ENCODE measurements at places on chromosomes 7 and 10. TPM values are rescaled to one million over a fixed set of nuclear protein-coding genes. Genes with fewer than 3 reads are reported as not detected.

The PCDH15 gene
- total RNA-seq: 6.1 TPM

The TAS2R41 gene
- not detected for total RNA-seq

The PDE6C gene
- not detected for total RNA-seq

The CDHR1 gene
- 4.2 TPM for total RNA-seq

The GPR15LG gene
- total RNA-seq: not detected

The C7orf25 gene
- total RNA-seq: 4.4 TPM

The MMP21 gene
- 0.25 TPM for total RNA-seq

The ARPC1B gene
- total RNA-seq: 6.9 TPM

The PDK4 gene
- total RNA-seq: 6.4 TPM

The AKR1D1 gene
- not detected for total RNA-seq

The MUC3A gene
- 0.98 TPM for total RNA-seq

The TMEM236 gene
- total RNA-seq: under 0.01 TPM

The ZNRF2 gene
- 46.7 TPM for total RNA-seq

The TLX1 gene
- not detected for total RNA-seq

The KCP gene
- total RNA-seq: 0.25 TPM

The LEP gene
- not detected for total RNA-seq

The RASA4B gene
- total RNA-seq: 7.1 TPM

The NRCAM gene
- 175 TPM for total RNA-seq

The HPSE2 gene
- 0.25 TPM for total RNA-seq

The TSPAN15 gene
- total RNA-seq: 3.7 TPM

The SFR1 gene
- total RNA-seq: 7.6 TPM

The ZNF804B gene
- total RNA-seq: 4.7 TPM

The GCK gene
- 3.9 TPM for total RNA-seq

The TCAF2 gene
- 0.49 TPM for total RNA-seq

The OSBPL3 gene
- total RNA-seq: 3.9 TPM

The TMEM60 gene
- total RNA-seq: 8.9 TPM

The WNT8B gene
- not detected for total RNA-seq

The SLK gene
- 50.6 TPM for total RNA-seq

The CPA4 gene
- not detected for total RNA-seq

The PLEKHA8 gene
- total RNA-seq: 24.3 TPM

The CTBP2 gene
- 36.4 TPM for total RNA-seq

The ELOVL3 gene
- total RNA-seq: not detected

The CPA5 gene
- total RNA-seq: not detected

The SIRT1 gene
- 40.6 TPM for total RNA-seq

The RADIL gene
- 3.7 TPM for total RNA-seq

The MRLN gene
- total RNA-seq: 0.49 TPM

The LRRD1 gene
- total RNA-seq: 0.74 TPM

The LRRC4 gene
- total RNA-seq: 13.5 TPM

The C10orf105 gene
- 0.25 TPM for total RNA-seq

The RBP3 gene
- not detected for total RNA-seq

The COL17A1 gene
- 0.25 TPM for total RNA-seq

The ING3 gene
- 19.9 TPM for total RNA-seq

The SEMA3A gene
- total RNA-seq: 29.5 TPM

The MSRB2 gene
- total RNA-seq: 16.0 TPM

The LHFPL3 gene
- total RNA-seq: 19.9 TPM

The TRPV5 gene
- total RNA-seq: not detected

The POU6F2 gene
- total RNA-seq: 3.7 TPM

The WNT2 gene
- total RNA-seq: 0.25 TPM

The HOXA1 gene
- not detected for total RNA-seq

The ZNF786 gene
- 11.6 TPM for total RNA-seq

The LBX1 gene
- not detected for total RNA-seq

The STAMBPL1 gene
- total RNA-seq: 6.6 TPM

The PCGF6 gene
- 7.6 TPM for total RNA-seq

The STEAP1 gene
- total RNA-seq: 0.25 TPM

The HPS1 gene
- 7.9 TPM for total RNA-seq

The CLDN4 gene
- 0.25 TPM for total RNA-seq

The CAV2 gene
- total RNA-seq: 19.2 TPM

The CYP2C19 gene
- total RNA-seq: 0.25 TPM

Data from temporal lobe (tissue), 4 donors.